Fibroblast of skin of back (primary cell): ENCODE measurements at places on chromosomes 6 and 20.

- DNase-seq: no peak
Measured at GRCh38 chr6:24415753-24416152, 13.0 kb downstream of the MRS2 start.

DNA sequence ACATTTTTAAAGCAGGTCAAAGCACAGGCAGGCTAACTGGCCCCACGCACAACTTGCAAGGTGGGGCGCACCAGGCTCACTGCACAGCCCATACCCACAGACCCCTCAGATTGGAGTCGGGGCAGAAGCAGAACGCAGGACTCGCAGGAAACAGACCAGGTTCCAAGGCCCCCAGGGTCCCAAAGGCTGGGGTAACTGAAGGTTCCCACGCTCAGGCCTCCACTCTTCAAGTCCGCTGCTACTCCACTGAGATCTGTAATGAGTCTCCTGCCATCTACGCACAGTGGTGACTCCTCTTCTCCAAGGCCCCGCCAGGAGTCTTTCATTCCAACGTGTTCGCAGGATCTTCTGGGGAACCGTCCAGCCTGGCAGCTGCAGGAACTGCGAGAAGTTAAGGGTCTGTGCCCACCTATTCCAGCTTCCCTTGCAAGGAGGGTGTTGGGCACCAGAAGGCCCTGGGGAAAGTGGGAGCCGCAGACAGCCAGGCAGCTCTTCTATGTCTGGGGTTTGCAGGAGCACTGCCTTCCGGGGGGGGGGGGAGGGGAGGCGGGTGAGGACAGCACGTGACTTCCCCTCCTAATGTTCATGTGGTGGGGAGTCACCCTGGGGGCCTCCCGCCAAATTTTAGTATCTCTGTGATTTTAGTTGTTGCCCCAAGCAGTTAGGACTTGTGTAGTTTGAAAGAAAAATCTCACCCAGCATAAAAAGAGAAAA is 2.0 kb upstream of the TAF4 start:
- DNase-seq: no peak

- peak; percentile 99 for DNase-seq
Measured at GRCh38 chr6:27838058-27838944, 73.9 kb downstream of the OR2B2 start.

DNA sequence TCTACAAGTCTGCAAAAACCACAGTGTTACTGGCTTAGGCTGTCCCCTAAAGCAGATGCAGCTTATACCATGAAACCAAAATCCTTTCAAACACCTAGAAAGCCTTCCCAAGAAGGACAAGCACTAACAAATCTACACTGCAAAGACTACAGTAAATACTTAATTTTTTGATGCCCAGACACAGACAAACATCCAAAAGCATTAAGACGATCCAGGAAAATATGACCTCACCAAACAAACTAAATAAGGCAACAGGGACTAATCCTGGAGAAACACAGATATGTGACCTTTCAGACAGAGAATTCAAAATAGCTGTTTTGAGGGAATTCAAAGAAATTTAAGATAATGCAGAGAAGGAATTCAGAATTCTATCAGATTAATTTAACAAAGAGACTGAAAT is 423.5 kb downstream of the COL12A1 start:
- no peak for DNase-seq

- DNase-seq: peak; percentile 36
Measured at GRCh38 chr6:155782739-155783459, 327.3 kb upstream of the NOX3 start.

GRCh38 chr6:52360028-52360427 is 1.9 kb upstream of the PAQR8 start:
- no peak for DNase-seq

GRCh38 chr6:163182696-163183095 is 231.8 kb upstream of the QKI start:
- DNase-seq: no peak

DNA sequence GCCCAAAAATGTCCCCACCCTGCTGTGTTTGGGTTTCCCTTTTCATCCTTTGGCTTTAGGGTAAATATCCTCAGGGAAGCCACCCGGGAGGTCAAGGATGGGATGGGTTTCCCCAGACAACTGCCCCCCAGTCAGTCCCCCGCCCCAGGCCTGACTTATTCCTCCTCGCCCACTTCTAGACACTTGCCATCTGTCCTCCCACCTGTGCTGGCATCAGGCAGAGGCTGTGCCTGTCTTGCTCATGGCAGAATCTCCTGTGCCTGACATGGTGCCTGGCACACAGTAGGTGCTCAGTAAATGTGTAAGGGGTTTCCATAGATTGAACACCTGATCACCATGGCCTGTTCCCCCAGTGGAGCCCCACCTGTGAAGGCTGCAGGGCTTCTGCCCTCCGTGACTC is 141.8 kb downstream of the PHACTR3 start:
- no peak for DNase-seq

DNA sequence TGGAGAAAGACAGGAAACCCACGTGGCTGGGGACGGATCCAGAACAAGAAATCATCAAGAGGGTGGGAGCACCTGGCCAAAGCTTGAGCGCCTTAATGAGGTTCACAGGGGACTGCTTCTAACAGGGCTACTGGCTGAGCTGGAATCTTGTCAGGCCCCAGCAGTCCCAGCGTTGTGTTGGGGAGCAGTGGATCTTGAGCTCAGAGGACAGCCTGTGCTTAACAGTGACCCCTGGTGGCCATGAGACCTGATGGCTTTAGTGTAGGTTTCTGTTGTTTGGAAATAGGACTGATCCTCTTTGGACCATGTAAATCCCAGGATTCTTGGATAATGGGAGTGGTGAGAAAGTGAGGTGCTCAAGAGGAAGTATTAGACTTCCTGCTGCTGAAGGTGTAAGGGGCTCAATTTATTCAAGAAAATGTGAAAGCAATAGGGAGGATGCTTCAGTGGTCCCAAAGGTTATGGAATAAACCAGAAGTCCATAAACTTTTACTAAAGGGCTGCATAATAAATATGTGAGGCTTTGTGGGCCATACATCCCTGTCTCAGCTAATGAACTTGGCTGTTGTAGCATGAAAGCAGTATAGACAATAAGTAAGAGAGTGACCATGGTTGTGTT is 216.2 kb downstream of the NFATC2 start:
- peak; percentile 69 for DNase-seq

- DNase-seq: peak; percentile 41
Measured at GRCh38 chr6:89385156-89385667, 26.9 kb downstream of the RRAGD start.

DNA sequence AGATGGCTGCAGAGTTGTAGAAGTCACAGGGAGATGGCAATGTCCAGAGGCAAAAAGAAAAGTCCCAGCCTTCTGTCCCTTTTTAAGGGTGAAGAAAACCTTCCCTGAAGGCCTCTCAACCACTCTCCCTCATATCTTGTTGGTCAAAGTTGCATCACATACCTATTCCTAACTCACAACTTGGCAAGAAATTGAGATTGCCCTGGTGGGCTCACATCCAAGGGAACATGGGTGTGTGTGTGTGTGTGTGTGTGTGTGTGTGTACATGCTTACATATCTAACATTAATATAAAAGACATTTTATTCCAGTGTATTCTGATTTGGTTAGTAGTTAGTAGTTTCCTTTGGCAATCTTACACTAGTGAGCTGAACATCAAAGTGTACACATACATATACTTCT is 144.3 kb upstream of the SALL4 start:
- no peak for DNase-seq

GRCh38 chr6:168919470-168920179 is 334.0 kb downstream of the THBS2 start:
- DNase-seq: no peak

DNA sequence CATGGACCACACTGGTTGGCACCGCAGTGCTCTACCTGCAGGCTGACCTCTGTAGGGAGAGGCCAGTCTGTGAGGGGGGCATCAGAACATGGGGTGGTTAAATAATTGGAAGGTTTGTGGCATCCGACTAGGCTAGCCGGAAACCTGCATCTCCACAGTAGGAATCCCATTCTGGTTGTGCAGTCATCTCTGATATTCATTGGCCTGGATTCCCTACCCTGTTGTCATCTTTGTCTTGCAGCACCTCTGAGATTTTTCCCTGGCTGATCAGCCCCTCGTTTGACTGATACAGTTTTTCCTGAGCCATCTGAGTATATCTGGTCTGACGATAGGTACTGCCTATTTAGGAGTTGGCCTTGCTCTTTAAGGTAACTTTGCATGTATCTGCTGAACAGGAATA is 259.4 kb downstream of the TMEM242 start:
- no peak for DNase-seq

GRCh38 chr6:67633058-67633457 is 1002.0 kb upstream of the ADGRB3 start:
- DNase-seq: no peak

DNA sequence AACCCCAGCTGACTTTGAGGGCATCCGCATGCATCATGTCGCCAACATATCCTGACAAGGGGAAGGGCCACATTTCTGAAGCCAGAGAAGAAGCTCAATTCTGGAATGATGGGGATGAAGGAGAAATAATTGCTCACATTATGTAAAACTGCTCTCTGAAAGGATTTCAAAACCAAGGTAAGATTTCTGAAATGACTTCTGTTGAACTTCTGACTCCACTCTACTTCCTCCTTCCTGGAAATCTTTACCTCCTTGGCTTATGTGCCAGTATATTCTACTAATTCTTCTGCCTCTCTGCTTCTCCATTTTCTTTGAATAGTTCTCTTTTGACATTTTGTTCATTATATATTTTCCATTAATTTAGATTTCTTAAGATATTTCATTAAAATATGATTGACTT is 31.9 kb downstream of the HLA-DPB1 start:
- DNase-seq: no peak

DNA sequence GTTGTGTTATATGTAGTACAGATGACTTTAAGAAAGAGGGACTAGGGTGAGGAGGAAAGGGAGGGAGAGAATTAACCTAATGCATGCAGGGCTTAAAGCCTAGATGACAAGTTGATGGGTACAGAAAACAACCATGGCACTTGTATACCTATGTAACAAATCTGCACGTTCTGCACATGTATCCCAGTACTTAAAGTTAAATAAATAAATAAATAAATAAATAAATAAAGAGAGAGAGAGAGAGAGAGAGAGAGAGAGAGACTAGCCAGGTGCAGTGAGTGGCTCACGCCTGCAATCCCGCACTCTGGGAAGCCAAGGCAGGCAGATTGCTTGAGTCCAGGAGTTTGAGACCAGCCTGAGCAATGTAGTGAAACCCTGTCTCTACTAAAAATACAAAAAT is 11.5 kb upstream of the CARMIL1 start:
- DNase-seq: no peak

DNA sequence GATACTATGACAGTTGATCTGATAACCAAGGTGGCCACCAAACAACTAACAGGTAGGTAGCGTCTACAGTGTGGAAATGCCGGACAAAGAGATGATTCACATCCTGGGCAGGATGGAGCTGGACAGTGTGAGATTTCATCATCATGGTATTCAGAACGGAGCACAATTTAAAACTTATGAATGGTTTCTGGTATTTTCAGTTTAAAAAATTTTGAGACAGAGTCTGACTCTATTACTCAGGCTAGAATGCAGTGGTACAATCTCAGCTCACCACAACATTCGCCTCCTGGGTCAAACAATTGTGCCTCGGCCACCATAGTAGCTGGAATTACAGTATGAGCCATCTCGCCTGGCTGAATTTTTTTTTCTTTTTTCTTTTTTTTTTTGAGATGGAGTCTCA is 43.8 kb downstream of the CEP57L1 start:
- no peak for DNase-seq

DNA sequence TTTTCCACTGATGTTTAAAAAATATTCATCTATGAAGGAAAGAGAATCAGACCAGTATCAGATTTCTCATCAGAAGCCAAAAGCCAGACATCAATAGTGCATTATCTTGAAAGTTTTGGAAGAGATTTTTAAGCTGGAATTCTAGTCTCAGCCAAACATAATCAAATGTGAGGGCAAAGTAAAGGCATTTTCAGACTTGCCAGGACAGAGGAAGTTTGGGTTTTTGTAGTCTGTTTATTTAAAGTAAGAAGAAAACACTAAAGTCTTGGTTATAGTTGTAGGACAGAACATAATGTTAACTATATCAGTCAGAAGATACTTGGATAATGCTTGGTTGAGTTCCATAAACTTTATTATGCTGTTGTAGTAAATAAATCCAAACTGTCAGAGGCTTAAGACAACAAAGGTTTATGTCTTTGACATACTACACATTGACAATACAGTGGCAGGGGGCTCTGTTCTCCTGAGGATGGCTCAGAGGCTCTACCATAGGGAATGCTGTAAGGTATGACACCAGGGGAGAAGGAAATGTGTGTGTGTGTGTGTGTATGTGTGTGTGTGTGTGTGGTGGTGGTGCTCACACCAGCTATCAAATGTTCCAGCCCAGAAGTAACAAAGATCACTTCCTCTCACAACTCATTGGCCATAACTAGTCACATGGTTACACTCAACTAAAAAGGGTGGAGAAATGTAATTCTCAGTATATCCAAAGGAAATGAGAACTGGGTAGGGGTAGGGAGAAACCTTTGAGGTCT is 26.7 kb upstream of the YWHAB start:
- no peak for DNase-seq

DNA sequence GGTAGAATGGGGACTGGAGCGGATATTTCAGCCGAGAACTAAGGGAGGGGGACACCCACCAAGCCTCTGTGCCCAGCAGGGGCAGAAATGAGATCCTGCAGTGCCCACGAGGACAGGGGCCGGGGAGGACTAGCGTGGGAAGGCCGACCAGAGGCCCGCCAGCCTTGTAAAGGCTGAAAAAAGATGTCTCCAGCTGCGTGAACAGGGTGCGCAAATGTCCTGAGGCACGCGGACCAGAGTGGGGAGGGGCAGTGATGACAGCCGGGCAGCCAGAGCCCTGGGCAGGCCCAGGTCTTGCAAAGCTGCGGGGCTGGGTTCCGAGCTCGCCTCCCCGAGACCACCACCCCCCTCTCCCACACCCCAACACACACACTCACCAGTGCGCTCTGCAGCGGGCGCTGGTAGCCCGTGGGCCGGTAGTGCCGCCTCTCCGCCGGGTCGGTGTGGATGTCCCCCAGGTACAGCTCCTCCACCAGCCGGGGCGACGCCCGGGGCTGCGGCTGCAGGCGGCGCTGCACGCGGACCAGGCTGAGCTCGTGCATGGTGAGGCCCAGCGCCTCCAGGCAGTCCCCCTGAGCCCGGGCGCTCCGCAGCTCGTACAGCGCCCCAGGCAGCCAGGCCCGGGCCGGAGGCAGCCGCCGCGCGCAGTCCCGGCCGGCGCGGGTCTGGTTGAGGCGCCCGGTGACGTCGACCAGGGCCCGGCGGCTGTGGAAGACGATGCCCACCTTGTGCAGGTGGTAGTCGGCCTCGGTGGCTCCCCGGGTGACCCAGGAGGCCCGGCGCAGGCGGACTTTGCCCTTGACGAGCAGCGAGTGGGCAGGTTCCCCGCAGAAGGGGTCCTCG is 48.2 kb downstream of the APCDD1L start:
- no peak for DNase-seq

- DNase-seq: peak; percentile 22
Measured at GRCh38 chr20:22698259-22698842, 114.0 kb upstream of the FOXA2 start.

DNA sequence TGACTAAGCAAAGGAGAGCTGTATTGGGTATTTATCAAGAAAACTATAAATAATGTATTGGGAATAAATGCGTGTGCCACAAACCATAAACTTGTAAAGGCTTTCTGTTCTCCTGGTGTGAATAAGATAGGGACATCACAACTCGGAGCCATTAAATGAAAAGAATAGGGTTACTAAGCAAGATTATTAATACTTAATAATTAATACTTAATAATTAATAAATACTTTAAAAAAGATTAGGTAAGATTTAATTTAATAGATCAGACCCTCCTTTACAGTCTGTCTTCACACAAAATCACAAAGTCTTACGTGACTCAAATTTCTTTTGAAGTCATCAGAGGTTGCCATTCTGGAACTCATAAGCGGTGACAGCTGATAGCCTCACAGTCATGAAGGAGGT is 648.9 kb downstream of the PRKN start:
- DNase-seq: no peak

GRCh38 chr20:10864076-10864672 is 190.4 kb upstream of the JAG1 start:
- peak; percentile 40 for DNase-seq
